CD4-positive, alpha-beta T cell treated with Interleukin-10 for 1 hour (primary cell): ENCODE measurements at places on chromosomes 5 and 9.

DNA sequence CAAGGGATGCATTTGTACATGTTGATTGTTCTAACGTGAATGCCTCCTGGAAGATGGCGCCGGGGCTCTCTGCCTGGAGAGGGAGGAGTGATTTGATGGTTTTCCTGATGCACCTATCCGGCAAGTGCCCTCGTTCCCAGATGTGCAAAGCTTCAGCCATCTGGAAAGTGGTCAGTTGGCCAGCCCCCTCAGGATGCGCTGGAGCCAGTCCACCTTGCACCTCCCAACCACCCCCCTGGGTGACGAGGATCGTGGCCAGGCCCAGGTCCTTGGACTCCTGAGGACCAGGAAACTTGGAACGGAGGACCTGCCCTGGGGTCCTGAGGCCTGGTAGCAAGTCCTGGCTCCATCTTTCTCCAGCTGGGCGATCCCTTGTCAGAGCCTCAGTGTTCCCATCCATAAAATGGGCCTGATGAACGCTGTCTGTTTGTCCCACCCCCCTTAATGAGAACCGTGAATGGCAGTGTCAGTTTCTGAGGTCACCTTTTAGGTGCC is 23.6 kb upstream of the RNU6ATAC start:
- no peak for DNase-seq

- DNase-seq = peak; percentile 55
Observed at GRCh38 chr9:5442400-5443011, 4.8 kb upstream of the PLGRKT start.

GRCh38 chr5:39892708-39893107 is 467.9 kb upstream of the DAB2 start:
- DNase-seq = no peak

DNA sequence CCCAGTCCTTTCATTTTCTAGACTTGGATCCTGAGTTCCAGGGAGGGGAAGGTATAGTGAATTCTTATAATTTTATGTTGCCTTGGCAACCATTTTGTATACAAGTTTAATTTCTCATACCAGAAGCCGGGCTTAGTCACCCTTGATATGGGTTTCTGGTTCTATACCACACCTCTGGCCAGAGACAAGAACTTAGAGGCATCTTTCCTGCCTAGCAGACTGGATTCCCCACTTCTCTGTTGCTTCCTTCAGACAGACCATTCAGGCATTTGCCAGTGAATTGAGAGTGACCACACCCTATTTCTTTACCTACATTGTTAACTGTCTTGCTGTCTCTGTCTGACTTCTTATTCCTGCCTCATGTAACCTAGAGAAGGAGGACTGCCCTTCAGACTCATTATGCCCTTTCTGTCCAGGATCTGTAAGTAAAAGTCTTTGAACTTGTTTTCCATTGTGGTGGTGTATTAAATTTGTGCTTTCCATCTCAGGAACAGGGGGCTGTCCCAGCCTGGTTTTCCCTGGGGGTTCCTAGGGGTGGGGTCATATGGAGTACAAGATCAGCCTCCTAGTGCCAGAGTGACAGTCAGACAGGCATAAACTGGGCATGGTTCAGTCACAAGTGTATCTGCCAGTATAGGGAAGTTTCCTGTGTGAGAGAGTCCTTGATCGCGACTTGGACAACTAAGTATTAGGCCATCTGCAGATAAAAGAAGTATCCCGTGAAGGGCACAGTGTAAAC is 27.4 kb downstream of the TNFSF8 start:
- DNase-seq = no peak

DNA sequence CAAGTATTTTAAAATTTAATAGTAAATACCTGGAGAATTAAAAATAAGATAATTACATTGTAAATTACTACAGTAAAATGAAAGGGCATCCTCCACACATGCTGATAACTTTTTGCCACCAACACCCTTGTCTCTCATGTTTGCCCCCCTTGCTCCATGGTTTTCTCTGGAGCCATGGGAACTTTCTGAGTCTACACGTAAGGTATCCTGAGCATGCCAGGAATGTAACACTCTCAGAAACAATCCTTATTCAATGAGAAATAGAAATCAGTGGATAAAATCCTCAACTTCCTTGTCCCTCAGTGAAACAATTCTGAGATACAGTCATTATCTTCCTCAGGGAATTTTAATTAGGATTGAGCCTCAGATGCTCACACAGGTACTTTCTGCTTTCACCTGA is 108.9 kb downstream of the IZUMO3 start:
- DNase-seq = no peak

DNA sequence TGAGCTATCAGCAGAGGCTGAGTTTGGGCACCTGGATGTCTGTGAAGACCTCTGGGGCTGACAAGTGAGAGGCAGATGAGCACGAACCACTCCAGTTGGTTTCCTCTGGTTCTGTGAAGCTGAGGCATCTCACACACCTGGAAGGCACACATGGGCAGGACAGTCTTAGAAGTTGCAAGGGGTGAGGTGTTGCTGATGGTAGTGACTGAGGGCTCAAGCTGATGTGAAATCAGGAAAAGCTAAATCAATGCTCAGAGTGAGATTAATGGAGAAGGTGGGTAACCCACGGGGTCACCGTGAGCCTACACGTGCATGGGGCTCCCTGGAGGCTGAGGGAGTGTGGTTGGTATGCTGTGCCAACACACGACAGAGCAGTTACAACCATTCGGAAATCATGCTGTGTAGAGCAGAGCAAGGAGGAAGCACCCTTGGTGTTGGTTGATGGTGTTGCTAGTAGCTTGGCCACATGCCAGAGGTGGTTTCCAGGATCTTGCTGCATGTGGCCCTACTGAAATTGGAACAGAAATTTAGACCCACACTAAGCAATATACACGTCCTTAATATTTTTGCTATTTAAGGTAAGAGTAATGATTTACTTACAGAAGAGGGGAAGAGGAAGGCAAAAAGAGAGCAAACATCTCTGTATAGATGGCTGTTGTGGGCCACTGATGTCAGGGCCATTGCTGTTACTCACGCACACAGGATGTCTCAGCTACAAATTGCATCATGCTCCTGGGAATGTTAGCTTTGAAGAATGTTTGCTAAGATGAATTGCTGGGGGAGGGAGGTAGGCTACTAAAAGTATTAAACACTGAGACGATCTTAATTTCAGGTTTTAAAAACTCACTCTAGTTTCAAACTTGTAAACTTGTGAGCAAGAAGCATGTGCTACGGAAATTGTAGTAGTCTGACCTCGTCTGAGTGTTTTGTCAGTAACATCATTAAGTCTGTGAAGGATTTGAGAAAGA is 170.5 kb downstream of the ARHGEF28 start:
- DNase-seq = peak; percentile 11

DNA sequence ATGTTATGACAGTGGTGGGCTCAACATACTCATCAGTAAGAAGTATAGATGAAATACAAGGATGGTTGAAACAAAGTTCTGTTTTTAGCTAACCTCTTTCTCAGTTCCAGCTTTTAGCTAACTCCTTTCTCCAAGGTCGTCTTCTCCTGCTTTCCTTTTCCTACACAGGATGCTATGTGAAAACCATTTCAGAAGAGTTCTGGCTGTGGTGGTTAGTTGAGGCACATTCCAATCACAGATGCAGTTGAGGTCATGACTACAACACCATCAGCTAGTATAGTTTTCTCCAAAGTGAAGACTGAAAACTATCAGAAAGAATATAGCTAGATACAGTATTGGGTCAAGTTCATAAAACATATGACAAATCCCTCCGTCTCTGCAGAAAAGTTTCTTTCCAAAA is 477.7 kb upstream of the C9orf72 start:
- DNase-seq = no peak

- no peak for DNase-seq
Observed at GRCh38 chr9:6838158-6838557, 80.4 kb downstream of the KDM4C start.

GRCh38 chr5:143313298-143313852 is 90.1 kb downstream of the NR3C1 start:
- DNase-seq = no peak

DNA sequence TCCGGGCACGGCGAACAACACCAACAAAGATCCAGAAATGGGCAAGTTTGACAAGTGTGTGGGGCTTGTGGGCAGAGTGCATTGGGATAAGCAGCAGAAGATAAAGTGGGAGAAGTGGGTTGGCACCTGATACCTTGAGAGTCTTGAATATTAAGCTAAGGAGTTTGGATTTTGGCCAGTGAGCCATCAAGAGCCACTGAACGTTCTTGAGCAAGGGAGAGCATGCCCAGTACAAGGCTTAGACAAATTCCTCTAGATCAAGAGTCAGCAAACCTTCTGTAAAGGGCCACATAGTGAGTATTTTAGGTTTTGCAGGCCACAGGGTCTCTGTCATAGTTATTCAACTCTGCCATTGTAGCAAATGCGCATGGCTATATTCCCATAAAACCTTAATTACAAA is 26.6 kb upstream of the TRMT10B start:
- no peak for DNase-seq

GRCh38 chr5:61246768-61247307 is 84.6 kb upstream of the SMIM15 start:
- no peak for DNase-seq

DNA sequence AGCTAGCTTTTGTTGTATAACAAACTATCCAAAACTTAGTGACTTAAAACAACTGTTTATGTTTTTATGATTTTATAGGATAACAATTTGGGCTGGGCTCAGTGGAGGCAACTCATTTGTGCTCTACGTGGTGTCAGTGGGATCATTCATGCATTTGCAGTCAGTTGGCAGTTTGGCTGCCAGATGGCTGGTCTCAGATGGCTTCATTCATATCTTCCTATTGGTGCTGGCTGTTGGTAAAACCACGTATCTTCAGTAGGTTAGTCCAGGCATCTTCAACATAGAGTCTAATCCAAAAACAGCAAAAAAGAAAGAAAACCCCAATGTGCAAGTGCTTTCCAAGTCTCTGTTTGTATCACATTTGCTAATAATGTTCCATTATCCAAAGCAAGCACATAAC is 51.7 kb upstream of the RIC1 start:
- no peak for DNase-seq

GRCh38 chr5:83077662-83078261 is 415 bp downstream of the XRCC4 start:
- DNase-seq = peak; percentile 34

- peak; percentile 20 for DNase-seq
Observed at GRCh38 chr5:56818450-56819037, 3.2 kb downstream of the MAP3K1 start.

DNA sequence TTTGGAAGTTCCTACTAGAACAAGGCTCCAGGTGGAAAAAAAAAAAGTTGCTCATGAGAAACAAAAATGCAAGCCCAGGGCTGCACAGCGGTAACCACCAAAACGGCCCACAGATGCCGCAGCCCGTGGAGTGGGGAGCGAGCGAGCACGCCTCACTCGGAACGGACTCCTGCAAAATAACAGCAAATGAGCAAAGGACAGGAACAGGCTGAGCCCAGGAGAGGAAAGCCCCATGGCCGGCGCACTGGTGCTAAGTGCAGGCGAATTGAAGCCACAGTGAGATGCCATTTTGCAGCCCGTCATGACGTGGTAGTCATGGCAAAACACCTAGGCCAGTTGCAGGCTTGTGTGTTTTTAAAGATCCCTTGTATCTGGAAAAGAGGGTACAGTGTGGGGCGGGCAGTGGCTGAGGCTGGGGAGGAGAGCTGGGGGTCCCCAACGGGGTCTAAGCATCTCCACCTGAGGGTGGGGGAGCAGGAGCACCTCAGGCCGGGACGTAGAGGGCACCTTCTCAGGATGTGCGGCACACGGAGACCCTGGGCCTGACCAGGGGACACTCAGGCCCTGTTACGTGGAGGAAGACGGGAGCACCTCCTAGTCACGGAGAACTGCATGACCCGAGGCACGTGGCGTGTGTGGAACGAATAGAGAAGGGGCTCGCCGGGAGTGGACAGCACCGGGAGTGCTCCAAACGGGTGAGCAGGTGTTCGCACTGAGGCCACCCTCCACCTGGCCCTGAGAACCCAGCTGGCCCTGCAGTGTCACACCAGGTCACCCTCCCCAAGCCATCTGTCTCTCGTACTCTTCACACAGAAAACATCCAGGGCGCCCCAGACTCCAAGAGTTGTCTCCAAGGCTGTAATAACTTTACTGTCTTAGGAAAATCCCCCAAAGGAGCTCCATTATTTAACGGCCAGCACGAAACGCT is 10.7 kb downstream of the GRM6 start:
- DNase-seq = no peak

GRCh38 chr9:77024776-77025545 is 5.5 kb downstream of the FOXB2 start:
- DNase-seq = no peak

DNA sequence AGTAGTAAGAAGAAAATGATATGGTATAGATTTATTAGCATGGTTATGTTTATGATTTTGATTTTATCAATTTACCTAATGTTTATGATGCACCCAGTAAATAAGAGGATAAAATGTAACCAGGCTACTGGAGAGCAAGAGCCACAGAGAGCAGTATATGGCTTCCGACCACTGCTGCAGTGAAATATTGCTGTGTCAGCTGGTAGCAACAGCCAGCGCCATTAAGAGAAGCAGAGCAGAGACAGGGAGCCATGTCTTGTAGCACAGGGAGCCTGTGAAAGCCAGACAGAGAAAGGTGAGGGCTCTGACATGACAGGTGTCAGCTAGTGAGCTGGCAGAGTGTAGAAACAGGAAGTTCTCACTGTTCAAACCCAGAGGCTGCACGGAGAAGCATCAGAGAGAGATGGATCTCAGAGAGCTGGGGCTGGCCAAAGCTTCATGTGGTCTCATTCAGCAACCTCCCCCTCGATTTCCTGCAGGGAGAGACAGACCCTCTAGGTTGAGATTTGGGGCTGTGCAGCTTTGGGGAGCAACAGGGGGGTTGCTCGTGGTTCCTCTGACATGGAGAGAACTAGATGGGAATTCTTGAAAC is 202.1 kb downstream of the MED10 start:
- DNase-seq = no peak

DNA sequence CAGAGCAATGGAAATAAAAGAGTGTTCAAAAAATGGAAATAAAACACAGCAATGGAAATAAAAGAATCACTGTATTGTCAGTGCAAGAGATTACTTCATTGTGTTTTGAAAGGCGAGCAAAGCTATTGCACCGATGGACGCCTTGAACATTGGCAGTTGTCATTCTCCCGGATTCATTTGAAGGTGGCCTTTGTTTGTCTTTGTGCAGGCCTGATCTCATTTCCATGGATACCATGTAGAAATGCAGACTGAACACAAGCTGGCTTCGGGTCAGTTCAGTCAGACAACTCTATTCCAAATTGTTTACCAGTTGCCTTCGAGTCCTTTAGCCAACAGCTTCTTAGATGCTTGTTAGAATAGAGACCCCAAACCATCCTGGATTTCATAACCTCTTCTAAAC is 8.3 kb downstream of the ITGA2 start:
- no peak for DNase-seq

- DNase-seq = no peak
Observed at GRCh38 chr5:2861605-2862004, 110.1 kb upstream of the IRX2 start.

GRCh38 chr9:115924669-115924987 is 229.0 kb upstream of the PAPPA start:
- no peak for DNase-seq
